ENCODE measurements at places on chromosomes 7 and 10.

- peak; percentile 50 for DNase-seq
Observed at GRCh38 chr10:113094114-113094486, 144.1 kb downstream of the TCF7L2 start.

- no peak for DNase-seq
Observed at GRCh38 chr7:121563177-121563576, 167.1 kb upstream of the FAM3C start.

- DNase-seq: no peak
Observed at GRCh38 chr10:23535381-23535780, 96.5 kb downstream of the OTUD1 start.

GRCh38 chr10:71725998-71726579 lies 6.5 kb upstream of the C10orf105 start:
- peak; percentile 23 for DNase-seq

GRCh38 chr7:41955893-41956675 lies 253.2 kb upstream of the INHBA start:
- DNase-seq: peak; percentile 99

- peak; percentile 73 for DNase-seq
Observed at GRCh38 chr7:88111140-88111743, 108.6 kb downstream of the SRI start.

- DNase-seq: peak; percentile 92
Observed at GRCh38 chr7:31776616-31777015, 89.6 kb downstream of the PPP1R17 start.

- no peak for DNase-seq
Observed at GRCh38 chr7:80263821-80264220, 129.2 kb downstream of the GNAI1 start.

DNA sequence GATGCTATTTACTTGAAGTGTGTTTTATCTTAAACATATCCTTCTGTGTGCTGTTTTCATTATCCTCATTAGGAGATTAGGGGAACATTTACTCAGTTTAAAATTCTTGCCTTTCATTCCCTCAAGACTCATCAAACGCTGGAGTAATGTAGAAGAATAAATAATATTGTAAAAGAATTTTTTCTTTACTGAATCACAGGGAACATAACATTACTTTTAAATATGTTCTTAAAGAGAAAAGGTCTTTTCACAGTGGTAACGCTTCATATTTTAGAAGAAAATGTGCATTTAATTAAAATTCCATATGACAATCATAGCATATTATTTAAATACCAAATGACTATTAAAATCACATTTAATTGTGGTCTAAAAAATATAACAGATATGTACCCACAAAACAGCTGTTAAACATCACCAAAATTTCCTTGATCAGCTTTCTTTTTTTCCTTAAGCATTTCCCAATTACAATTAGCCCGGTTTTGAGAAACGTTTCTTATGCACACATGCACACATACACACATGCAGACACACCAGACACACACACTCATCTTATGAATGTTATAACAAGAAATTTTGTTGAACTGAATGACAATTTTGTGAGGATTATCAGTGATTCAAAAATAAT lies 102.0 kb upstream of the GLI3 start:
- no peak for DNase-seq

GRCh38 chr7:76267107-76267893 lies 35.2 kb upstream of the HSPB1 start:
- no peak for DNase-seq

All from fibroblast of lung (primary cell).